ENCODE measurements at places on chromosomes 16 and 17.

GRCh38 chr16:15811481-15812400, 45.1 kb downstream of the MYH11 start:
- no peak for DNase-seq

DNA sequence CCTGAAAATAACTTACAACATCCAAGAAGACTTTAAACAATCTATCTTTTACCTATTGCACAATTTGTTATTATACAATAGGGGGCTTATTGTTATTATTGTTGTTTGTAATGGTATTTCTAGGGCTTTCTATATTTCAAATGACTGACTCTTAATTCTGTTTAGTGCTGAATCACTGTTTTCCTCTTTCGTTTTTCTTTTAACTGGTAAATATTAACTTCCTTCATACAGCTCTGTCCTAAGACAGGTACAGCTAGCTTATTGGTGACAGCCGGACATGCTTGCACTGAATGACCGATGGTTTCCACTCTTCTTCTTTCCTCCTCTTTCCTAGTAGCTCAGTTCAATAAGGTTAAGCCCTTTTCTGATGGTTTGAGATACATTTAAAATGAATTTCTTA, 11.6 kb downstream of the KRTAP9-7 start:
- no peak for DNase-seq

DNA sequence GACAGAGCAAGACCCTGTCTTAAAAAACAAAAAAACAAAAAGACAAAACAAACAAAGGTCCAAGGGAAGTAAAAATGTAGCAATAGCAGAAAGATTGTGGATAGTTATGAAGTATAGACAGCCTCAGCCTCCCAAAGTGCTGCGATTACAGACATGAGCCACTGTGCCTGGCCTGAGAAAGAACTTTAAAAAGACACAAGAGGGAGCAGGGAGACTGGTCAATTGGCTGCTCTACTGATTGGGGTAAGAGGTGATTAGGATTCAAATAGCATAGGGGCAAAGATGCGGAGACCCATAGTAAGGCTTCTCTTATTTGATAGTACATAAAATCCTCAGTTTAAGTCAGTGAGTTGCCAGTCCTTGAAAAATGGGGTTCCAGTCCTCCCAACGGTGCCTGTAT, 518.2 kb upstream of the GOT2 start:
- no peak for DNase-seq

GRCh38 chr16:10266809-10267208, 84.6 kb upstream of the GRIN2A start:
- DNase-seq: no peak

DNA sequence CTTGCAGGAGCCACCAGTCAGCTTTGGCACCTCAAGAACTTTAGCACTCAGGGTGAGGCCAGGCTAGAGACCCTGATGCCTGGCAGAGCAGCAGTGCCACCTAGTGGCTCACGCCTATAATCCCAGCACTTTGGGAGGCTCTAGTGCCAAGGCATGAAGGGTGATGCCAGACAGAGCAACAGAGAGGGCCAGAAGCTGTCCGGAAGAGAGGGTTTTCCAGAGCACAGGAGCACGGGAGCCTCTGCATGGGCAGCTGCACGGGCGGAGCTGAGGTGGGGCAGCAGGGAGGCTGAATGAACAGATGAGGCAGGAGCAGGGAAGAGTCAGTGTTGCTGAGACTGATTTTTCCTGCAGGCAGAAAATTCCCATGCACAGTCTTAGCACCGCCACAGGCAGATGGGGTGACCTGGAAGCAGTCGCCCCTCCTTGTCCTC, 38.9 kb downstream of the MYH3 start:
- DNase-seq: peak; percentile 22

- no peak for DNase-seq
Observed at GRCh38 chr17:42697108-42697811, 14.9 kb downstream of the CNTNAP1 start.

GRCh38 chr16:31354394-31355291, at the start of gene ITGAX:
Gene ITGAX (plus strand): TSS chr16:31355176. CDS start chr16:31355255, 79 bp downstream.
- DNase-seq: peak; percentile 57

GRCh38 chr16:88352261-88353200, 30.2 kb upstream of the ZNF469 start:
- no peak for DNase-seq

GRCh38 chr17:65678546-65678945, 117.1 kb upstream of the AXIN2 start:
- no peak for DNase-seq

DNA sequence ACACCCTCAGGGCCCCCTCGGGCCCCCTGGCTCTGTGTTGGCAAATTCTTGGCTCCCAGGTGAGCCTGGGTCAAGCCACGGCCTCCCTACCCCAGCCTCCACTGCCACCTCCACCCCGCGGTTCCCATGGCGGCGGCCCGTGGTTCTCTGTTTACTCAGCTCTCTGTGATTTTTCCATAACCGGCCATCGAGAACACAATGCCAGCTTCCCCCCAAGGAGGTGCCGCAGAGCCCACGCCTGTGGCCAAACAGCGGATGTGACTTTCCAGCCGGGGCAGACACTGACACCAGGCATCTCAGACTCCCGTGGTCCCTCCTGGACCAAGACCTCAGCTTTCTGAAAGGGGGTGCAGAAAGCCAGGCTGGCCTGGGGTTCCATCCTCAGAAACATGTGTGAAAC, 21.6 kb upstream of the ATP2A3 start:
- DNase-seq: no peak

DNA sequence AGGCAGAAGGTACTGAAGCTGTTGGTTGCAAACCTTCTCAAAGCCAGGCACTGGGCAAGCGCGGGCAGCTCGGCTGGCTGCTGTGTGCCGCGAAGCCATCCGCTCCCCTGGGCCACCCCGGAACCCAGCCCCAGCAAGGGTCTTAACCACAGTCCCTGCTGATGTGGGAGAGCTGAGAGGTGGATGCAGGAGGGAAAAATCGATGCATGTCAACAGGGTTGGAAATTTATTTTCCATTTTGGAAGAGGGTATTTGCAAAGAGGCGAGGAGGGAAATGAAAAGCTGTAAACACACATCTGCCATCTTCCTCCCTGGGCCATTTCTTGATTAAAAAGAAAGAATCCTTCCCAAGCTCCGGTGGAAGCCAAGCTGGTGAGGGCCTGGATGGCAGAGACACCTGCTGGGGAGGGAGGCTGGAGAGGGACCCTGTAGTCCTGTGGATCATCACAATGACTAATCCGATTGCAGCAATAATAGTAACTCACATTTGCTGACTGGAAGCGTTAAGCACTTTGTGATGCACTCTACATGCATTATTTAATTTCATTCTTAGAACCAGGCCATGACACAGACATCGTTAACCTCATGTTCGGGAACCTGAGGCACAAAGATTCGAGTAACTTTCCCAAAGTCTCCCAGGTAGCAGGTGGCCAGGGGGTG, 13.9 kb upstream of the TBX2 start:
- DNase-seq: no peak

DNA sequence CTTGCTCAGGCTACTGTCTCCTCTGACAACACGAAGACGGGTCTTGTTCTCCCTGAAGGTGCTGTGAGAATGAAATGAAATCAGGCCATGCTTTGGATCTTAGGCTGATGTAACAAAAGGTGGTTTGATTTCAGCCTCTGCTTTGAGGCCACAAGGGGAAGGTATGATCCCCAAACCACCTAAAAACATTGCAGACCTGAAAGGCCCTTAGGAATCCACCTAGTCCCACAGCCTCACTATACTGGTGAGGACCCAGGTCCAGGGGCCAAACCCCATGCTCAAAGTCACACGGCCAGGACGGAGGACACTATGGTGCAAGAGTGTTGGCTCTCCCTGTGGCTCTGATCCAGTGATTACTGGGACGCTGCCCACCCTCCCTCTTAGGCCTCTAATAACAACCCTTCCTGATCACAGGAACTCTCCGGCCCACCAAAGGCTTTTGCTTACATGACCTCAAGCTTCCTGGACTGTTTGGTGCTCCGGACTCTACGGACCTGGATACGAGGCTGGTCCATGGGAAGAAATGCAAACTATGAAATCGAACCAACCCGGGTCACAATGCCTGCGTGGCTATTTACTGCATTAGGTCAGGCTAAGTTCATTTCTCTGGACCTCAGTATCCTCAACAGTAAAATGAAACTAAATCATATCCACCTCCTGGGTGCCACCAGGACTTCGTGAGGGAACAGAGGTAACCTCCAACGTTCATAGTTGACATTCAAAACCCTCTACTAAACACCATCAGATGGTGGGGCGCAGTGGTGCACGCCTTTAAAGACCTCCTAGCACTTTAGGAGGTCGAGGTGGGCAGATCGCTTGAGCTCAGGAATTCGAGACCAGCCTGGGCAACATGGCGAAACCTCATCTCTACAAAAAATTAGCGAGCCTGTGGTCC, 1.5 kb downstream of the TRIM25 start:
- DNase-seq: no peak

DNA sequence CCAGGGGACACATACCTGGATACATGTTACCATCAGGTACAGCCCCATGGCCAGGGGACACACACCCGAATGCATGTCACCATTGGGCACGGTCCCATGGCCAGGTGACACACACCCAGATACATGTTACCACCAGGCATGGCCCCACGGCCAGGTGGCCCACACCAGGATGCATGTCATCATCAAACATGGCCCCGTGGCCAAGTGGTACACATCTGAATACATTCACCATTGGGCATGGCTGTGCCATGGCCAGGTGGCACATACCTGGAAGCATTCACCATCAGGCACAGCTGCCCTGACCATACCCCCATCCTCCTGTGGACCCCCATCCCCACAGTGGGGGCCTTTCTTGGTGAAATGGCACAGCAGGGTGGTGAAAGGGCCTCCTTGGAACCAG, 97.6 kb downstream of the RBFOX3 start:
- no peak for DNase-seq

- no peak for DNase-seq
Observed at GRCh38 chr16:28975158-28975599, 601 bp downstream of the SPNS1 start.

DNA sequence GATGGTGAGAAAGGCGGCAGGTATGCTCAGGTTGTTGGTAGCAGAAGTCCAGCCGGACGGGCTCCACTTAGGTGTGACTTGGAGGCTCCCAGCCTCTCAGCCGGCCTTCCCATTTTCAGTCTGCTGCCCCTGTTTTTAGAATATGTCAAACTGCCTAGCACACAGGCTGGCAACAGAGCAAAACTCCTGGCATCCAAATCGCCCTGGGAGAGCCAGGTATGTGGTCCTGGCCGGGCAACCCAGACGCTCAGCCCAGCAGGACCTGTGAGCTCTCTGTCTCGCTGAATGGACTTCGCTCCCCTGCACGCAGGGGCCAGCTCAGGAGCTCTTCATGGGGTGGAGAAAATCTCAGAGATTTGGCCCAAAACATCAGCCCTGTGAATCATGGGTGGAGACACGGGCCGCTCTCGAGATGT, 147.9 kb upstream of the CHMP6 start:
- DNase-seq: no peak

DNA sequence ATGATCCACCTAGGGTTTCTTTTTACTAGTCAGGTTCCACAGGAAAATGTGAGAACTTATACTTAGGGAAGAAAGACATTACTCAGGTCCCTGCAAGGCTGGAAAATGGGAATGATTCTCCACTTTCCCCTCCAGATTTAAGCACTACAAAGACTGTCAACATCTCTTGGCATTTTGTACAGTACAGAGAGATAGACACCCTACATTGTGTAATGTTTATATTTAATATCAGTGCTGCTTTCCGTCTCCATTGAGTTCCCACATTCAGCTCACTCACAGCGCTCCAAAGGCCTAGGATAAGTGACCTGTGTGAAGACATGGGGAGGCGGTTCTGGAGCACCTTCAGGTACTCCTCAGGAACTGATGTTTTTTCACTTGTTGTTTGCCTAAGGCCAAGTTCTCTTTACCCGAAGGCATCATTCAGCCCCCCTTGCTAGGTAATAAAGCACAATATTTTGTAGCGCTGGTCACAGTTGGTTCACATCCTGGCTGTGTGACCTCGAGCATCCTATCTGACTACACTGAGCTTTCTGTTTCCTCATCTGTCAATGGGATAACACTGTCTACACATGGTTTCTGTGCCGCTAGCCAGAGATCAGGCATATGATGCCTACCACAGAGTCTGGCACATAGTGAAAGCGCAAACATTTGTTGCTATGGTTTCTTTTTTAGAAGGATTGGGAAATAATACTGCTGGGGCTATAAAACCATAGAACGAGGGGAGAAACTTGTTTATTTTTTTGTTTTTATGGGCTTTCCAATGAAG, 226.6 kb downstream of the ZFHX3 start:
- DNase-seq: no peak

DNA sequence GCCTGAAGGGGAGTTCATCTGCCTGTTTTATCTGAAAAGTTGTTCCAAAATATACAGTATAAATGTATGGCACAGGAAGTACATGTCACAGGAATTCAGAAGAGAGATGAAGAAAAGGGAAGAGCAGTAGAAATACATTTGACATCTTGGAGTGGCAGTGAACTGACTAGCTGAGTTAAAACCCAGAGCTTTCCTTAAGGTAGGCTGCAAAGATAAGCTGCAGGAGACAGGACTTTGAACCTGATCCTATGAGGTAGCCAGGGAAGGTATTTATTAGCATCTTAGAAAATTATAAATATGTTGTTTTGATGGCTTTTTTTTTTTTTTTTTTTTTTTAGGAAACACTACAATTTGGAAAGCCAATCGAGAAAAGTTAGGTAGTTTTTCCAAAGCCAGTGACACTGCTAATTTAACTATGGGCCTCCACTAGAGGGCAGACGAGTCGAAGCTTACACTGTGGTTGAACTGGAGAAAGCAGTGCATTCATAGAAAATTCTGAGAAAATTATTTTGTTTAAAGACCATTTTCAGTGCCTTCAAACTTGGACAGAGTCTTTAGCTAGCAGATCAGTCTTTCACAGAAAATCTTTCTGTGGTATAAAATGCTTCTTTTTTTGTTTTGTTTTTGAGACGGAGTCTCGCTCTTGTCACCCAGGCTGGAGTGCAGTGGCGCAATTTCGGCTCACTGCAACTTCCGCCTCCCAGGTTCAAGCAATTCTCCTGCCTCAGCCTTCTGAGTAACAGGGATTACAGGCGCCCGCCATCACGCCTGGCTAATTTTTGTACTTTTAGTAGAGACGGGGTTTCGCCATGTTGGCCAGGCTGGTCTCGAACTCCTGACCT, 122.3 kb downstream of the SSH2 start:
- peak; percentile 23 for DNase-seq

DNA sequence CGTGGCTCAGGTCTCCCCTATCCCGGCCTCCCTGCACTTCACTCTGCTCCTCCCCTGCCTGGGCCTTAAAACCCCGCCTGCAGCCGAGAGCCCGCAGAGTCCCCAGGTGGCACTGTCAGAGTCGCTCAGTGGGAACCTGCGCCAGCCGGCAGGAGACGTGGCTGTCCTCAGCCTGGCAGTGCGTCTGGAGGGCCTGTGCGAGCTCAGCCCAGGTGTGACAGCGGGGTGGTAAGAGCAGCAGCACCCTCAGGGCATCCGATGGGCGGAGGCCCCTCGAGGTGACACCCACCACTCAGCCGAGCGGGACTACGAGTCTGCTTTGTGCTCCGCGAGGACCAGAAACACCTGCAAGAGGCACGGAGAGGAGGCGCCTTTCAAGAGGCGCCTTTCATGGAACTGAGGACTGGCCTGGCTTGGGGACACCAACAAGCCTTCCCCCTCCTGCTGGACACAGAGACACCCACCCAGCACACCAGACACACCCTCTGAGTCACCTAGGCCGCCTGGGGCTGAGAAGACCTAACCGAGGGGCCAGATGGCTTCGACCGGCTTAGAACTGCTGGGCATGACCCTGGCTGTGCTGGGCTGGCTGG, at the start of gene CLDN9:
TSS of gene CLDN9 (plus strand) at position 96 of the 593 bp plus-strand sequence. CDS start at position 536, 440 bp downstream.
- DNase-seq: no peak

GRCh38 chr17:80751070-80751945, 206.7 kb downstream of the RPTOR start:
- no peak for DNase-seq
